ENCODE measurements at places on chromosomes 16 and 17.
A peak's percentile ranks its signal among the peaks of the same experiment; 100 is the strongest.

DNA sequence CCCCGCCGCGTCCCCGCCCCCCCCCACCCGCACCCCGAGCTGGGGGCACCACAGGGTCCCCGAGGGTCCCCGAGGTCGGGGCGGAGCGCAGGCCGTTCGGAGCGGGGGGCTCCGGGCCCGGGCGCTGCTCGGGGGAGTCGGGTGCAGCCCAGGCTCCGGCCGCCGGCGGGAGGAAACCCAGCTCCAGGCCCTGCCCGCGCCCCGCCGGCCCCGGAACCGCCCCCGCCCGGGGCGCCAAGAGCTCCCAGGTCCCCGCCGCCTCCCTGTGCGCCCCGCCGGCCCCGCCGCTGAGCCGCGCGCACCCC lies 33.2 kb upstream of the RPH3AL start:
- H3K4me3 ChIP-seq: no peak overlapping the region
- H3K4me1 ChIP-seq: peaks cover 12% of the 10 kb centered on the region
- H3K27ac ChIP-seq: no peak overlapping the region
- H3K27me3 ChIP-seq: peaks cover 10% of the 10 kb centered on the region

DNA sequence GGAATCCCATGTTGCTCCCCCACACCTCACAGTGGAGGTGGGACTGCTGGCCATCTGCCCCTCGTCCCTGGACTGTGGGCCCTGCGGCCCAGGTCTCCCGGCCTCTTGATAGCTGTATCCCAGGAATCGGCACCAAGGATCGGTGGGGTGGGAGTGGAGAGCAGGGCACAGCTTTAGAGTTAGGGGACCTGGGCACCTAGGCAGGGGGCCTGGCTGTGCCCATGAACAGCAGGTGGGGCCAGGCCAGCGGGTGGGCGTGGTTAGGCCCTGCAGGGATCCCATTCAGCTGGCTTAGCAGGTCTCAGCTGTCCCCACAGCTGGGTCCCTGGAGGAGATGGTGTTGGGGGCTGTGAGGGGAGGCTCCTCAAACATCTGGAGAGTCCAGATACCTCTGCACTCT lies 49.2 kb downstream of the SREBF1 start:
- no peak for DNase-seq
- no peaks in the 10 kb centered on the region for H3K27me3 ChIP-seq
- no peak overlapping the region for H3K27ac ChIP-seq
- H3K4me3 ChIP-seq: no peak overlapping the region
- H3K4me1 ChIP-seq: peaks cover 29% of the 10 kb centered on the region

DNA sequence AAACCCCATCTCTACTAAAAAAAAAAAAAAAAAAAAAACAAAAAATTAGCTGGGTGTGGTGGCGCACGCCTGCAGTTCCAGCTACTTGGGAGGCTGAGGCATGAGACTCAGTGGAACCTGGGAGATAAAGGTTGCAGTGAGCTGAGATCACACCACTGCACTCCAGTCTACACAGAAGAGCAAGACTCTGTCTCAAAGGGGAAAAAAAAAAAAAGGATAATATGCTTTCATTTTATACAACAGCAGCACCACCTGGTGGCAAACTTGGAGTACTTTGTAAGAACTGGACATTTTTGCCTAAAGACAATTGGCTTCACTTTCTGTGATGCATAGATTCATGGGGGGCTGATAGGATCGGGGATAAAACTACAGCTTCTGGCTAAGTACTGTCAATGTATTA lies 8.5 kb downstream of the CHTF8 start:
- peak; percentile 43 for DNase-seq
- no peak overlapping the region for H3K4me3 ChIP-seq
- H3K36me3 ChIP-seq: peaks cover 19% of the 10 kb centered on the region
- no peak overlapping the region for H3K27ac ChIP-seq
- H3K27me3 ChIP-seq: no peaks in the 10 kb centered on the region

DNA sequence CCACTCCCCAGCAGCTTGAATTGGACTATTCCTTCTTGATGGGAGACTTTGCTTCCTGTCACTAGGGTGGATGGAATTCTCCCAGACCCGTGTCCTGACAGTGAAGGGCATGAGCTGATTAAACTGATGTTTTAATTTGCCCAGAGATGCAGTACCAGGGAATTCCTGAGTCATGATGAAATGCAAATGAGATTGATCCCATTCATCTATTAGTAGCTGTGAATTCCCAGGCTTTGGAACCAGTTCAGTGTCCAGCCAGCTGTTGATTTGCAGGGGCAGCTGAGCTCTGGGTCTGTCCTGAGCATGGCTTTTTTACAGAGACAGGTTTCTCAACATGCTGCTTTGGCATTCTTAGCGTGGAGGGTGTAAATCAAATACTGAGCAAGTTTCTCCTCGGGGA lies 157.9 kb downstream of the PITPNC1 start:
- H3K27me3 ChIP-seq: no peaks in the 10 kb centered on the region
- peaks cover 12% of the 10 kb centered on the region for H3K36me3 ChIP-seq
- no peak overlapping the region for H3K4me3 ChIP-seq
- no peak overlapping the region for H3K27ac ChIP-seq
- no peak for DNase-seq

Data from activated naive CD8-positive, alpha-beta T cell treated with anti-CD3 and anti-CD28 coated beads for 36 hours (primary cell).